ENCODE measurements at places on chromosomes 7 and 10.

- no peak for DNase-seq
Measured at GRCh38 chr10:119414081-119414611, 128.4 kb downstream of the RGS10 start.

- no peak for DNase-seq
Measured at GRCh38 chr7:69342154-69342884, 256.0 kb upstream of the AUTS2 start.

DNA sequence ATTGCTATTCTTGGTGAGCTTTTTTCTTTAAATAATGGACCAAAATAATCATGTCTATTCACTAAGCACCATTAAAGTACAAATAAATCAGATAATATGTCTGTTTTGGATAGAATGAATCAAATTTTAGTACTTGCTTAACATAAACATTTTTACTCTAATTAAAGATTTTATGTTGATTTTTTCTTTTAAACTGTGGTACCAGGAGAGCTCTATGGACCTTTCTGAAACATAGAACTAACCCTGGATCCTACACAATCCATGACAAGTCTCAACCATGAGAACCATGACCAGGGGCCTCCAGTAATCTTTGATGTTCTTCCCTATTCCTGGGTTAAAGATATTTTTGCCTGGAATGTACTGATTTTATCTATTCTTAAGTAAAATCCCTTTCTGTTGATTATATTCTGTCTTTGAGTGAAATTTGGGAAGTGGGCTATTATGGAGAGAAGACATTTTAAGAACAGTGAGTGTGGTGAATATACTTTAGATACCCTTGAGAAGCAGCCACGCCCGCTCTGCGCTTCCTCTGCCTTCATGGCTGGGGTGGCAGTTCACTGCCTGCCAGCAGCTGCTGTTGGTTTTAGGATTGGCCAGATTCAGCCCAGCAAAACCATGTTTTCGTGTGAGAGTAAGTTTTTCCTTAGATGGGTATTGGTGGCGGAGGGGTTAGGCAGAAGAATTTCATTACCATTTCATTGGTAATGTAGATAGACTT, 42.2 kb upstream of the BHLHA15 start:
- no peak for DNase-seq

GRCh38 chr7:105487579-105488571, 34.2 kb downstream of the PUS7 start:
- DNase-seq, result no peak

DNA sequence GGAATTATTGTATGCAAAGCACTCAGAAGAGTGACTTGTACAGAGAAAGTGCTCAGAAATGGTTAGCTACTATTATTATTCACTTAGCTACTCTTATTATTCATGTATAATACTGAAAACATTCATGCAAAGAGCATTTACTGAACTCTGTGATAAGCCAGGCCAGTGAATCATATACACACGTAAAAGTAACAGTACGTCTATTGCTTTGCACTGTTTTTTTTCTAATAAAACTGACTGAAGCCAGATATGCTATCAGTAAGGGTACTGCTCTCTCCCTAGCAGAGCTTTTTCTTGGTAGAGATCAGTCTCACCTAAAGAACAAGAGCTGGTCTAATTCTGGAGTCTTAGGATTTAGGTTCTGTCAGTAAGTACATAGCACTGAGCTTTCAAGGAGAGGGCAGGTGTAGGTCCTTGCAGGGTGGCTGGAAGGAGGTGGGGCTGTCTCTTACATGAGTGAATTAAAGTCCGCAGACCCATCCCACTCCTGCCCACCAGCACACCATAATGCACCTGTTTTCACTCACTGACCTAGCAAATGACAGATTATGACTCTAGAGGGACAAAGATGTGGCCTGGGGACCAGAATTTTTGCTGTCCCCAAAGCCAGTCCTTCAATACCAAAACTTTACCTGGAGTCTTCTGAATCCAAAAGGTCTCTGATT, 145.9 kb downstream of the ARID5B start:
- no peak for DNase-seq

GRCh38 chr7:33369888-33370287, 240.5 kb downstream of the BBS9 start:
- no peak for DNase-seq

- no peak for DNase-seq
Measured at GRCh38 chr7:69422574-69422985, 175.7 kb upstream of the AUTS2 start.

- no peak for DNase-seq
Measured at GRCh38 chr10:99331207-99331803, 2.1 kb downstream of the CNNM1 start.

DNA sequence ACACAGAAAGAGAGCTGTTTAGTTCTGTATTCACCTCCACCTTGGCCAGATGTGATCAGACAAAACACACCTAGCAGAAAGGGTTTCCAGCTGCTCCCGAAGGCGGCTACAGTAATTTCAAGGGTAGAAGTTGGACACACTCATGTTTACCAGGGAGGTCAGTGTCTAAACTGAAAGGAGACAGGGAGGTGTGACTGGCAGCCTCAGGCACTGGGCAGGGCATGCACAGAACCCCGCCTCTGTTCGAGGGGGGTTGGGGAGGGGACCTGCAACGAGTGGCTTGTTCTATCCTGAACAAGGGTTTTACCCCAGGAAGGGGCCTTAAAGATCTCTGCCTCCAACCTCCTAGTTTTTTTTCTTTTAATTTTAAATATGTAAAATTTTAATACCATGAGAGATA, 49.6 kb downstream of the BPGM start:
- DNase-seq, result no peak

DNA sequence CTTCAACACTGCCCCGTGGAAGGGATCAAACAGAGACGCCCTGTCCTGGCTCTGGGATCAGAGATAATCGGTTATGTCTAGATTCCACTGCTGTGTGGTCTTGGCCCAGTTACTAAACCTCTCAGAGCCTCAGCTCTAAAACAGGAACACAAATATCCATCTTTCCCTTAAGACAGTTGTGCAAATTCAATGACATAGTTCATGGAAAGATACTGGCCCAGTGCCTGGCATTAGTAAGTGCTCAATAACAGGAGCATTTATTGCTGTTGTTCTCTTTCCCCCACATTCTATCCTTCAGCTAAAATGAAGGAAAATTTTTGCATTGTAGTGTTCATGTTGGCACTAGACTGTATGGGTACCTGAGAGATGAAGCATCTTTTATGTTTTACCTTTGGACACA, 58.6 kb downstream of the TACC2 start:
- no peak for DNase-seq

Measured in NCI-H1436 (cell line).